Hematopoietic multipotent progenitor cell treated with erythropoietin and hydrocortisone succinate and interleukin-3 and kit ligand, for 6 days (in vitro differentiated cells): ENCODE measurements at places on chromosomes 5 and 9.

GRCh38 chr5:62268792-62269191 is 37.2 kb upstream of the KIF2A start:
- peak; percentile 51 for DNase-seq

DNA sequence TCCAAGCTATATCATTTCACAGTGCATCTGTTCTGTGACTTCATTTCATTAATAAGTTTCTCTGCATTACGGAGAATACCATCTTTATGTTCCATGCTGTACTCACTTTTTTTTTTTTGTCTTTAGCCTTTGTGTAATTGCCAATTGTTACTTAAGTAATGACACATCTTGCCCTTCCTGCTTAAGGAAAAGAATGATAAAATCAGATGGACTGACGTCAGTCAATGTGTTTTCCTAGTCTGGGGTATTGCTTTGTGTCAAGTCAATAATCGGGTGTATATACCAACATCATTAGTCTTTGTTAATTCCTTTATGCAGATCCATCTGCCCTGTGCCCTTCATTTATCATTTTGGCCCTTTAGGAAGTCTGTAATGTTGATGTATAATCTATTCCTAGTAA is 133.5 kb downstream of the CD180 start:
- DNase-seq, result no peak

DNA sequence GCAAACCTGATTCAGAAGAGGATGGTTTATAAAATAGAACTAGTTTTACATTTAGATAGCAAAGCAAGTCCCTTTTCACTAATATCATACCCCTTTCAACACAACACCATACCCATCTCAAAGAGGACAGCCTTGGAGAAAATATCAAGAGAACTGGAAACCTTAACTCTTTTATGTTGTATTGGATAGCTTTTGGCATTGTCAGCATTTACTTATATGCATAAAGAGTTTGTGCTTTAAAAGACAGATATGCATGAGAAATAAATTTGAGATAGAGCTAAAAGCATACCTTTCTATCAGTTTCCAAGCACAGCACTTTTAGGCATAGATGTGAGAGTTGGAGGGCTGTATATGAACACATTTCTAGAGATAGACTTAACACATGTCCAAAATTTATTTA is 799.3 kb upstream of the ACO1 start:
- DNase-seq, result no peak

DNA sequence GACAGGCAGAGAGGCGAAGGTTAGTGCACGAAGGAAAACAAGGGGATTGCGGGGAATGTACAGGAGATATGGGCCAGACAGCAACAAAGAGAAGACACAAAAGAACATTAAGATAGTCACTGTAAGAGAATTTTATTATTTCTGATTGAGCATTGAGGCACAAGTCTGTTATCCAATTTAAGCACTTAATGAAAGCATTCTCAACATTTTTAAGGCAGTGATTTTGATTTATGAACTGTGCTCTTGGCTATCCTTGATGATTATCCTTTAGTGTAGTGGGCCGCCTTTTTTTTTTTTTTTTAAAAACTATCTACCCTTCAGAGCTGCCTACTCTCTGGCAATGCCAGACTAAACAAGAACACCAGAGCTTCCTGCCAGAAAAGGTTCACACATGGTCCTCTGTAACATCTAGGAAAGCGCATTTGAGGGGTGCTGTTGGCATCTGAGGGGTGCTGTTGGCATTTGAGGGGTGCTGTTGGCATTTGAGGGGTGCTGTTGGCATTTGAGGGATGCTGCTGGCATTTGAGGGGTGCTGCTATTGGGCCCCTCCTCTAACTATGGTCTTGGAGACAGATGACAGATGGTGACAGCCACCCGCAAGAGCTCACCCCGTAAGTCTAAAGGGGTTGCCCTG is 3.0 kb downstream of the DAP start:
- no peak for DNase-seq

DNA sequence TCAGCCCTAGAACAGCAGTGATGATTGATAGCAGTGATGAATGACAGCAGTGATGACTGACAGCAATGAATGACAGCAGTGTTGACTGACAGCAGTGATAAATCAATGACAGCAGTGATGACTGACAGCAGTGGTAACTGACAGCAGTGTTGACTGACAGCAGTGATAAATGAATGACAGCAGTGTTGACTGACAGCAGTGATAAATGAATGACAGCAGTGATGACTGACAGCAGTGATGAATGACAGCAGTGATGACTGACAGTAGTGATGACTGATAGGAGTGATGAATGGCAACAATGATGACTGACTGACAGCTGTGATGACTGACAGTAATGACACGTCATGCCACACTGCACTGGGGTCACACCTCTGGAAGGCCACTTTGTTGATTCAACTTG is 106.8 kb downstream of the ENTREP1 start:
- no peak for DNase-seq

GRCh38 chr9:136292591-136293448 is 11.1 kb downstream of the CCDC187 start:
- no peak for DNase-seq

- DNase-seq, result no peak
Observed at GRCh38 chr9:115103746-115104477, 14.0 kb downstream of the TNC start.
